Bronchus fibroblast of lung (primary cell): ENCODE measurements at places on chromosomes 3 and 15. TPM values are rescaled to one million over a fixed set of nuclear protein-coding genes. Genes with fewer than 3 reads are reported as not detected.

Gene MYEF2
- 7.9 and 9.1 TPM in 2 replicates for total RNA-seq

Gene SCN11A
- not detected in 2 replicates for total RNA-seq

Gene ARPIN
- 12.5 and 14.8 TPM in 2 replicates for total RNA-seq

Gene THBS1
- total RNA-seq = 89.2 and 99.2 TPM in 2 replicates

Gene TMEM202
- total RNA-seq = not detected in 2 replicates

Gene MOBP
- total RNA-seq = not detected in 2 replicates

Gene SPATA12
- total RNA-seq = under 0.01 and 0.15 TPM in 2 replicates

Gene ZDHHC19
- total RNA-seq = not detected in 2 replicates

Gene CCDC39
- not detected in 2 replicates for total RNA-seq

Gene PTX3
- 276 and 277 TPM in 2 replicates for total RNA-seq

Gene TMA7
- 317 and 443 TPM in 2 replicates for total RNA-seq

Gene GOLGA8N
- 0.84 and 2.1 TPM in 2 replicates for total RNA-seq

Gene C3orf52
- total RNA-seq = 1.6 and 2.5 TPM in 2 replicates

Gene ZNF502
- total RNA-seq = 1.6 and 1.7 TPM in 2 replicates

Gene NPRL2
- total RNA-seq = 25.1 and 27.9 TPM in 2 replicates

Gene KBTBD13
- not detected in 2 replicates for total RNA-seq

Gene SAMD7
- total RNA-seq = not detected in 2 replicates

Gene TTC23
- 15.8 and 19.7 TPM in 2 replicates for total RNA-seq

Gene MEGF11
- under 0.01 TPM in 1 of 2 replicates, not detected in the other for total RNA-seq

Gene RETNLB
- total RNA-seq = not detected in 2 replicates

Gene DUSP7
- total RNA-seq = 15.5 and 16.5 TPM in 2 replicates

Gene FAM131A
- total RNA-seq = 21.6 and 23.5 TPM in 2 replicates

Gene CDHR4
- total RNA-seq = not detected in 2 replicates

Gene XRN1
- total RNA-seq = 8.3 and 10.3 TPM in 2 replicates

Gene TIMP4
- total RNA-seq = 10.9 and 11.3 TPM in 2 replicates

Gene ABI3BP
- total RNA-seq = 4.7 and 11.9 TPM in 2 replicates

Gene GMNC
- total RNA-seq = not detected in 2 replicates

Gene ENTPD3
- under 0.01 TPM in 2 replicates for total RNA-seq

Gene CCR8
- not detected in 2 replicates for total RNA-seq

Gene DUOXA2
- total RNA-seq = not detected in 2 replicates

Gene VIPR1
- under 0.01 and 0.17 TPM in 2 replicates for total RNA-seq

Gene TRIM71
- not detected in 2 replicates for total RNA-seq

Gene SMCO1
- total RNA-seq = 0.15 and 0.34 TPM in 2 replicates

Gene PRSS50
- not detected in 2 replicates for total RNA-seq

Gene SLC15A2
- total RNA-seq = 0.15 and 0.17 TPM in 2 replicates

Gene SLC51A
- total RNA-seq = not detected in 2 replicates

Gene SNTN
- not detected in 2 replicates for total RNA-seq

Gene MESP2
- total RNA-seq = 0.45 and 1.3 TPM in 2 replicates

Gene GTPBP8
- 39.4 and 40.2 TPM in 2 replicates for total RNA-seq

Gene CKMT1B
- total RNA-seq = not detected in 2 replicates

Gene ARPP21
- total RNA-seq = not detected in 2 replicates

Gene AHSG
- not detected in 2 replicates for total RNA-seq

Gene RBM5
- 46.5 and 58.2 TPM in 2 replicates for total RNA-seq

Gene CTXN2
- total RNA-seq = not detected in 2 replicates

Gene ELP6
- total RNA-seq = 40.0 and 48.6 TPM in 2 replicates

Gene SLC28A2
- not detected in 2 replicates for total RNA-seq

Gene FSIP1
- 0.15 and 0.17 TPM in 2 replicates for total RNA-seq
